ENCODE measurements at places on chromosomes 7 and 10. TPM values are rescaled to one million over a fixed set of nuclear protein-coding genes. Genes with fewer than 3 reads are reported as not detected.

The HSPA12A gene
- 0.62 TPM for total RNA-seq

The INPP5A gene
- 17.6 TPM for total RNA-seq

The ASIC3 gene
- 9.1 TPM for total RNA-seq

The NEBL gene
- total RNA-seq: not detected

The LBX1 gene
- total RNA-seq: not detected

The PITRM1 gene
- total RNA-seq: 61.3 TPM

The ITIH5 gene
- not detected for total RNA-seq

The LRRTM3 gene
- total RNA-seq: not detected

The ASAH2 gene
- 1.0 TPM for total RNA-seq

The PKD2L1 gene
- not detected for total RNA-seq

DNA sequence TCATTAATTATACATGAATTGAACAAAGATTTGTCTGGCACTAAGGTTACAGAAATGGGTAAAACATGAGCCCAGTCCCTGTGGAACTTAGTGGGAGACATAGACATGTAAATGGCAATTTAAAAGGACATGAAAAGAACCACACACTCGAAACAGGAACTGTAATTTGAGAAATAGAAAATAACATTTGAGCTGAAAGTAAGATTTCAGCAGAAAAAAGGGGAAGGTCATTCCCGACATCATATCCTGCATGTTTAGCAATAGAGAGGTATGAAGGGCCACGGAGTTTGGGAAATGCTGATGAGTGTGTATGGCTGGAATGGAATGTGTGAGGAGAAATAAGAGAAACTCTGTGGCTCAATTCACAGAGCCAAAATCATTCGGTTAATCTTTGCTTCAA, 175.4 kb upstream of the AHR start:
- no peak for DNase-seq

- DNase-seq: peak; percentile 23
Observed at GRCh38 chr10:12350167-12350872, 973 bp downstream of the CAMK1D start.

- DNase-seq: no peak
Observed at GRCh38 chr7:158649279-158649678, 55.3 kb downstream of the NCAPG2 start.

DNA sequence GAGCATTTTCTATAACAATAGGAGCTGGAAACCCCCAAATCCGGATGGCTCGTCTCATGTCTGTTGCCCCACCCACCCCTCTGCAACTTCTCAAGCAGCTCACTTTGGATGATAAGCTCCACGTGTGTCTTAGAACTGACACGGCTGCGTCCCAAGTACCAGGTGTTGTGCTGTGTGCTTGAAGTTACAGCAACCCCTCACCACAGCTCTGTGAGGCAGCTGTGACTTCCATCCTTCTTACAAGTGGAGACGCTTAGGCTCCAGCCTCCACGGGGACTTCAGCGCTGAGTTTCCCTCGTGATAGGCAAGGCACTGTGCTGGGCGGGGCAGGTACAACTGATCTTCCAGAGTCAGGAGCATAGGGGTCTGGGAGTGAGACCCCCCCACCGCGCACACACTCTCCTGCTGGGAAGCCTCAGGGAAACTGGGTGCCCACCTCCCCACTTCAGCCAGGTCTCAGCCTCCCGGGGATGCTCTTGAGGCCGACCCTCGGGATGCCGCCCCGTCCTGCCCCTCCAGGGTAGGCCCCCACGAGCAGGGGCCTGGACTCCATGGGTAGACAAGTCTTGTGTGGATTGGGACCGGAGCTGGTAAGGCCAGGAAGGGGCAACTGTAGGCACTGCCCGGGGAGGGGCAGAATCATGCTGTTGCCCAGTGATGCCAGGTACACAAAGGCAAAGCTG, 31.4 kb downstream of the EN2 start:
- no peak for DNase-seq

DNA sequence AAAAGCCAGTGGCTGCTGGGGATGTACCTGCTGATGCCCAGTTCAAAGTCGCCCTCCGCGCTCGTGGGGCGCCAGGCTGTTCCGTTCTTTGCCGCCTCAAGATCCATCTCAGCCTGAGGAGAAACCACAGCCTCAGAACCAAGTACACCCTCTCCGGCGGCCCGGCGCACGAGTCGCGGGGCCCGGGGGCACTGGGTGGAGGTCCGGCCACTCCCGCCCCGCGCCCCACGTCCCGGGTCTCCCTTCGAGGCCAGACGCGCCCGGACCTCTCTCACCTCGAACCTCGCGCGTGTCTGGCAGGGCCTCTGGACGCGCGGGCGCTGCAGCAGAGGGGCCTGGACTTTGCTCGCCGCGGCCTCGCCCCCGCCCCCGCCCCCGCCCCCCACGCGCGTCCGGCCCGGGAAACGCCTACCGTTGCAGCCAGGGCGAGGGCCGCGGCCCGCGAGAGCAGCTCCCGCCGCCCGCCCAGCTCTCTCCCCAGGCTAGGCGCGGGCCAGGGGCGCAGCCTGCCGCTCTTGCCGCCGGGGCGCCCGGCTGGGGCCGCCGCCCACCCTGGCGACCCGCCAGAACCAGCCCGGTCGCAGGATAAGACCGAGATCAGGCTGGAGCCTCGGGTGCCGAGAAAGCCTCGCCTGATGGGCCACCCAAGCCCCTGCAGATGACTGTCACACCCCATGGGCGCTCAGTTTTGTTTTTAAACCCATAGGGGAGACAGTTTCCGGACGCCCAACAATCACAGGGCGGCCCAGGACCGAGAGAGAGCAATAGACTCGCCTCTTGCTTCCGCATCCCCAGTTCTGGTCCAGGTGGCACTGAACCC, at the start of gene ABCB4:
Gene ABCB4 (minus strand): TSS at position 322 of the 820 bp plus-strand sequence. CDS start 215 bp downstream, at position 107.
- no peak for DNase-seq

GRCh38 chr10:14822879-14823755, 14.7 kb downstream of the CDNF start:
- DNase-seq: peak; percentile 24

GRCh38 chr7:15452670-15453069, 109.1 kb downstream of the AGMO start:
- DNase-seq: no peak

DNA sequence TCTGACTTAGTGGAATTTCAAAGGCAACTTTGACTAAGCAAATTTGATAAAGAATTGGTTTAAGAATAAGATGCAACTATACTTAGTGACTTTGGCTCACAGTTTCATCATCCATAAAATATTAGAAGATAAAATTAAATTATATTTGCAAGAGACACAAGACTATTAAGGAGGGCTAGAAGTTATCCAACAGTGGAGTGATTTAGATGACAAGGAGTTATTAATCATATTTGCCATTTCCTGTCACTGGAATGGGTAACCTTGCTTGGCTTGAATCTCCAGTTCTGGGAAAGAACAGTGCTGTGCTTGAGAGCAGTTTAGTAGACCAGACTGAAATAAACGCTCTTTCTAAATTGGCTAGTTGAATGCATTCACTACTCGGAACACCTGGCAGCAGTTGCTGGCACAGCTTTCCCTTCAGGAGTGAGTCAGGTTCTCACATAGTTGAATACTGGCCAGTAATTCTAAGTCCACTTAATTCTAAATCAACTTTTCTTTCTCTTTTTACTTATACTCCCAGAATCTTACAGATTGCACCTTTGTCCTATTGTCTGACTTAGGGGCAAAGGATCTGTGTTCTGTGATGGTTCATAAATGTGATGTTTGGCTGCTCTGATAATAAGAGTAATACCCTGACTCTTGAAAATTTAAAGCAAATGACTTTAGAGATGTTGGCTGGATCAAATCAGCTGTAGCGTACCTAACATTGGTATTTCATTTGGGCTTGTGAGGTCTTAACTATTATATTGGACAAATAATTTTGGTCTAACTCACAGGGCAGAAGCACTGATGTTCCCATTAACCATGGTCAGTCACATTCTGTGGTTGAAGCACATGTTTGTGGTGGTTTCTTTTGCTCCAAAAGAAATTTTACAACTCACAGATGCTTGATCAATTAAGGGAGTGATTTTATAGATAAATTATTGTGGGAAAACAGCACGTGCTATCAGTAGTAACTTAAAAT, 16.6 kb downstream of the STMP1 start:
- no peak for DNase-seq

DNA sequence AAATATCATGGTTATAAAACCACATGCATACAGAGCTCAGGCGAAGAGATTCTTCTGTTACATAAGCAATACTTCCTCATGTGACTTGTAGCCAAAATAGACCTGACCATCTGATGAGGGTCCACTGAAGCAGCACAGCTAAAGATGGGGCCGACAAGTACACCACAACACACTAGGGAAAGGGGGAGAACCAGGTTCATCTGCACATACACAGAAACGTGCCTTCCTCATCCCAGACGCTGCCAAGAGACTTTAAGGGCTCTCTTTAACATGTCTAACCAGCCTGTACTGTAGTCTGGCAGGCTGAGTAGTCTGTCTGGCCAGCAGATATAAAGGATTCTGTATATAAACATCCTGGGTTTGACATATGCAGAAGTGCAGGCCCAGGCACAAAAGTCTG, 30.3 kb downstream of the ERCC6 start:
- DNase-seq: no peak

DNA sequence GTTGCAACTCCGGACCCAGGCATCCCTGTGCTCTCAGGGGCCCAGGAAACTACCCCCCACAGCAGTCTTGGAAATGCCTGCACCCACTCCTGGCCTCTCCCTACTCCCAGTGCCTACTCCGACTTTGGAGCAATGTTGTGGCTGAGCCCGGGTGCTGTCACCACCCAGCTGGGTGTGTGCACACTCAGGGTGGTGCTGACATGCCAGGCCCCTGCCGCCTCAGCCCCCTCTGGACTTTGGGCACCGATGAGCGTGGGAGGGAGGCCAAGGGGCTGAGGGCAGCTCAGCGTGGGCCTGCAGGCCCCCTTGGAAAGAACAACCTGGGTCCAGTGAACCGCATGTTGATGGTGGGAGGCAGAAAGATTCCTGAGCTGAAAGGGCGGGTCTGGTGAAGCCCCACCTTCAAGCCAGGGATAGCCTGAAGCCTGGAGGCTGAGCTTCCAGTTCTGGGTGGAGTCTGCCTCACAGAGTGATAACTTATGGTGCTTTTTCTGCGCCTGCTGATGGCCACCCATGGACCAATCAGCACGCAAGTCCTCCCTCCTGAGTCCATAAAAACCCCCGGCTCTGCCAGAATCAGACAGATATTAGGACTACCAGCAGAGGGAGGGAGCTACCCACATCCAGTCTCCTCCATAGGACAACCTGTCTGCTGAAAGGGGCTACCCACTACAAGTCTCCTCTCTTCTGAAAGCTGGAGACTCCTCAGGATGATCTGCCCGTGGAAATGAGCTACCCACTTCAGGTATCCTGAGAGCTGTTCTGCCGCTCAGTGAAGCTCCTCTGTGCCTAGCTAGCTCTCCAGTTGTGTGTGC, 380.4 kb upstream of the SORCS1 start:
- no peak for DNase-seq

GRCh38 chr10:117936976-117937375, 109.8 kb downstream of the RAB11FIP2 start:
- DNase-seq: no peak

- no peak for DNase-seq
Observed at GRCh38 chr10:110052916-110053315, 45.1 kb downstream of the ADD3 start.

DNA sequence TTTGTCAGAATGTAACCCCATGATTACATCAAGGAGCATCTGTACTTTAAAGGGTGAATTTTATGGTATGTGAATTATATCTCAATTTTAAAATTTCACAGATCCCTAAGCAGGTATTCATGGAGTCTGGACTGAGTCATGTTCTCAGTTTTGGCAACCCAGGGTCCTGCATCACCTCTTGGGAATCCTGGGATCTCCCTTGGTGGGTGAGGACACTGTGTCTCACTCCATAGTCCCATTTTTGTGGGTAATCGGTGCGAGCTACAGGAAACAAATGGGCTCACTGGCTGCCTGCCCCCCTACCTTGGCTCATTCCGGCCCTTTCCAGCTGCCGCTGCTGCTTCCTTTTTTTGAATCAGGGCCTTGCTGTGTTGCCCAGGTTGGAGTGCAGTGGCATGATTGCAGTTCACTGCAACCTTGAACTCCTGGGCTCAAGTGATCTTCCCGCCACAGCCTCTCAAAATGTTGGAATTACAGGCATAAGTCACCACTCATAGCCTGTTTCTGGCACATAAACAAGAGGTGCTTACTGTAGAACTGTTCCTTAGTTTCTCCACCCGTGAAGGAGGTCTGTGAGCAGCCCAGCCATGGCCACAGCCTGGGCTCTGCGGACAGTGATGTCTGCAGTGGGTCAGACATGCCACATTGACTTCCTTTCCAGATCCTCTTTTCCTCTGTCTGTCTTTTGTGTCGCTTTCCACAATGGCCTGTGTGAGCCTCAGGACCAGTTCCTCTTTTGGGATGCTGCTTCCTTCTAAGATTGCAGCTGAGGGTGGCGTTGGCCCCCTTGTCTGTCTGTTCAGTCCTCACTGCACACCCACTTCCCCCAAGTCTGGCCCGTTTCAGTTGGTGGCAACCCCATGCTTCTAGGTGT, 14.5 kb downstream of the PALD1 start:
- no peak for DNase-seq

- no peak for DNase-seq
Observed at GRCh38 chr10:43044448-43044921, 32.4 kb upstream of the RET start.

DNA sequence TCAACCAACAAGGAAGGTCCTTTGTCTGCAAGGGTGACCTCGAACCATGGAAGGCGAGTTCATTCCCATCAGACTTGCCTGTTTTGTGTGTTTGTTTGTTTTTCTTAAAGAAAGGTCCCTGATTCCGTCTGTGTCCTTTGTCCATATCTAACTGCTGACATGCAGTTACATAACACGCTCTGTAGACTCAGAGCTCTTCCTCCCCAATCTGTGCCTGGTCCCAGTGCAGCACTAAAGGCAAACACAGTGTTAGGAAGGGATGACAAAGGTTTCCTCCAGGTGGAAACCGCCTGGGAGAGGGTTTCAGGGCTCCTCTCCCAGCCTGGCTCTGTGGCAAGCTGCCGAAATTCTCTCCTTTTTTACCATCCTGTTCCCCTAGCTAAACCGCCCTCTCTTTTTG, 13.4 kb downstream of the JCAD start:
- no peak for DNase-seq

- DNase-seq: no peak
Observed at GRCh38 chr7:39560408-39560807, 5.8 kb upstream of the YAE1 start.

GRCh38 chr10:27369880-27370279, 129.3 kb upstream of the ACBD5 start:
- no peak for DNase-seq

Data from T-helper 17 cell (primary cell).